ENCODE measurements at places on chromosomes 7 and 10.

DNA sequence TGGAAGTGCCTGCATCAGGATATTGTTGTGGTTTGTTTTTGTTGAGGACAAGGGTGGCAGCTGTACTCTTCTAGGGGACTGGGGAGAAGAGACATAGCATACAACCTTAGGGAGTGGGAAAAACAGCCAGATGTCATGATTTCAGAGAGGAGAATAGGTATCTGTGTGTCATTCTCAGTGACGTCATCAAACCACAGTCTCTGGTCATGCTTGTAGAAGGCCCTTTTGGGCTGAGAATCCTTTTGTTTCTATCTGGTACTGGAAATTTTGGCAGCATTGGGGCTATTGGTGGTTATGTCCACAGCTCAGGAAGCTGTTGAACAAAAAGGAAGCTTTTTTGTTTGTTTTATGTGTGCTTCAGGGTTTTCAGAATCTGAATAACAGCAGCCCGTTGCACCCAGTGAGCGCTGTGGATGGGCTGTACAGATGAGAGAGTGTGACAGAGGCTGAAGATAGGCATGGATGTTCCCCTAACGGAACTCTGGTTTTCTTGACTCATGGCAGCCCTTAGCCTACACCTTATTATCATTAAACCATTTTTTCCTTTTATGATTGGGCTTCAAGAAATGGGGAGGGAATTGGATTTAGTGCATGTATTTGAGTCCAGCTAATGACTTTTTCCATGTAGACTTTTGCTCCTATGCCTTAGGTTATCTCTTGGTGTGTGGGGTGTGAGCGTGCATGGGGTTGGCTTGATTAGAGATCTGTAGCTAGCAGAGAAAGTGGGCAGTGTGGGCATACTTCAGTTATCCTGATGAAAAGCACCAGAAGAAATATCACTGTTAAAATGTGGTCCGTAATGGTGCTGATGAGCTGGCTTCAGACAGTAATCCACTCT, 65.7 kb downstream of the SND1 start:
- DNase-seq, result no peak

GRCh38 chr7:32937344-32938174, 19.7 kb upstream of the FKBP9 start:
- no peak for DNase-seq

DNA sequence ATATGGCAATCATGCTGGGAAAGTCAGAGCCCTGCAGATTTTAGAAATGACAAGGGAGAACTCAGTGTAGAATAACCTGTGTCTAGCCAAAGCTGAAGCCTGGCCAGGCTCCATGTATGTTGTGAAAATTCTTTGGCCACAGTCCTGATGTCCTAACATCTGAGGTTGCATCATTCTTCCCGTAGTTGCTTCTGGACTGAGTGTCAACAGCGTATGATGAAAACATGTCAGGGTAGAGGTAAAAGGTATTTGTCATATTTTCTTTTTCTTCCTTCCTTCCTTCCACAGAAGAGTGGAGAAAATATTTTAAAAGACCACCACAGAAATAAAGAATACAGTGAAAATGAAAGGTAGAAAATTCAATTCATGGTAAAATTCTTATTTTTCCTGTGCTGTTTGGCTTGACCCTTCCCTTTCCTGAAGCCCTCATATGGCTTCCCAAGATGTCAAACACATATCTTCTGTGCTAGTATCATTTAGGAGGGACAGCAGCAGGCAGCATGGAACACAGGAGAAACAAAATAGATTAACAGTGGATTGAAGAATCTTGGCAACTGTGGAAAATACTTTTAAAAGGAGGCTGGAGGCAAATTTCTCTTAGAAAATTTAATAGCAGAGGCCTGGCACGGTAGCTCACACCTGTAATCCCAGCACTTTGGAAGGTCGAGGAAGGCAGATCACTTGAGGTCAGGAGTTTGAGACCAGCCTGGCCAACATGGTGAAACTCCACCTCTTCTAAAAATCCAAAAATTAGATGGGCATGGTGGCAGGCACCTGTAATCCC, 18.9 kb upstream of the NRBF2 start:
- DNase-seq, result peak; percentile 90

DNA sequence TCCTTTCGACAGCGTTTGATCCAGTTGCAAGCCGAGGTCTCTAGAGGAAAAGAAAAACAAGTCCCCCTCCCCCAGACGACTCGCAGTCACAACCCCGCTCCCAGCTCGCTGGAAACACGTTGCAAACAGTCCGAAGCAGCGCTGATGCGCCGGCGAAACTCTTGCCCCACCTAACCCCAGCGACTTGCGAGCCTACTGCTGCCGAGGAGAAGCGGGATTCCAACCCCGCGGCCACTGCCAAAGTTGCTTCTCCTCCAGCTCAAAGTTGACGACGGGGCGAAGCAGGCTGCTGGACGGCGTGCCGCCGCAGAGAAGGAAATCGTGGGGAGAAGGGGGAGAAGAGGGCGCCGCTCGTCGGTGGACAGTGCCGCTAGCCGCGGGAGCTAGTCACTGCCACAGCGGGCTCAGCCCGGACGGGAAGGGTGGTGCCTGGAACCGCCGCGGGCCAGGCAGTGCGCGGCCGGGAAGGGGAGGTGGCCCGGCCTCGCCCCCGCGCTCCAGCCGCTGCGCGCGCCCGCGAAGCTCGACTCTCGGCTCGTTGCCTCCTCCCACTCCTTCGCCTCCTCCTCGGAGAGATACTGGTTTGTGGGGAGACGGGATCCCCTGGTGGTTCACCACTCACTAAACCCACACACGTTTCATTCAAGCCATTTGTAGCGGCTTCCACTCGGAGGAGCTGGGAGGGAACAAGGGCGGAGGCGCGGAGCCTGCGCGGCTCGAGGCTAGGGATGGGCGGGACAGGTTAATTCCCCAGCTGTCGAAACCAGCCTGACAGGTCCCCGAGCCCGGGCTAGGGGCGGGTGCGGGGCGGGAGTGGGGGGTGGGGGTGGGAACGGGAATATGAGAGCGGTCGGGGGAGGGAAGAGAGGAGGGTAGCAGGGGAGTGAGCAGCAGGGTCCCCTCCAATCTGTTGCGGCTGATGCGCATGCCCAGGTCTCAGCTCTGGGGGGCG, at the start of gene GPR37:
TSS of gene GPR37 (minus strand) at position 392 of the 952 bp plus-strand sequence. CDS start 816 bp downstream, outside the sequence.
- no peak for DNase-seq

GRCh38 chr7:96178581-96178980, 143.3 kb downstream of the SLC25A13 start:
- DNase-seq, result no peak

GRCh38 chr7:84665339-84665738, 470.8 kb upstream of the SEMA3A start:
- no peak for DNase-seq

- no peak for DNase-seq
Measured at GRCh38 chr10:94591461-94592205, 46.0 kb downstream of the HELLS start.

GRCh38 chr7:82745117-82745516, 301.5 kb upstream of the CACNA2D1 start:
- DNase-seq, result no peak

GRCh38 chr7:75892634-75893272, 13.9 kb downstream of the RHBDD2 start:
- no peak for DNase-seq

DNA sequence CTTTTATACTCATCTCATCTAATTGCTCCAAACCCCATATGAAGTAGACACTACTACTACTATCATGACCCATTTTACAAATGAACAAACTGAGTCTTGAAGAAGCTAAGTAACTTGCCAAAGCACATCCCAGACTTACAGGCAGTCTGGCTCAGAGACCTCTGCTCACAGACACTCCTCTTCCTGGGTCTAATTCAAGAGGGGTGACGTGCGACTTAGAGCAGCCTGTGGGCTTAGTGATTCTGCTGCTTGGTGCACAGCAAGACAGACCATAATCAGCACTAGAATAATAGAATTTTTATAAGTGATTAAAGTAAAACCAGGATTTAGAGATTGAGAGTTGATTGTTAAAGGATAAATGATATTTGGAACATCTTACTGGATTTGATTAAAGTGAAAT, 750.8 kb downstream of the AUTS2 start:
- no peak for DNase-seq
